Effector memory CD4-positive, alpha-beta T cell (primary cell): ENCODE measurements at places on chromosomes 3 and 15.

- no peak for DNase-seq
Observed at GRCh38 chr3:177816667-177817208, 619.5 kb upstream of the TBL1XR1 start.

GRCh38 chr15:72599855-72600464, 54.5 kb upstream of the GOLGA6B start:
- no peak for DNase-seq

- no peak for DNase-seq
Observed at GRCh38 chr3:106699122-106699521, 678.1 kb upstream of the CCDC54 start.

DNA sequence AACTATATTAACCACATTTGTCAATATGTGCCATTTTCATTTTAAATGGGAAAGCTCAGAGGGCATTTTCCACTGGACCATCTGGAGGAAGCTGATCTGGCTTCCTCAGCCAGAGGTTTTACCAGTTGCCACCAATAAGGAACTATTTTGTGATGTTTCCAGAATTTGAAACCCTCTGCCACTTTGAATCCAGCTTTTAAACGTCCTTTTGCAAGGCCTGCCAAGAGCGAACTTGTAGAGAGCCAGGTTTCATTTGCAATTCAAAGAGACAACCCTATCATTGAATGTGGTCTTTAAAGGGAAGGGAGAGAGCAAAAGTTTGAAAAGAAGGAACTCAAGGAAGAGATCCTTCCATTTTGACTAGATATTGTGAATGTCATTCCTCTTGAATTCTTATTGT, 123.3 kb upstream of the CHL1 start:
- no peak for DNase-seq

DNA sequence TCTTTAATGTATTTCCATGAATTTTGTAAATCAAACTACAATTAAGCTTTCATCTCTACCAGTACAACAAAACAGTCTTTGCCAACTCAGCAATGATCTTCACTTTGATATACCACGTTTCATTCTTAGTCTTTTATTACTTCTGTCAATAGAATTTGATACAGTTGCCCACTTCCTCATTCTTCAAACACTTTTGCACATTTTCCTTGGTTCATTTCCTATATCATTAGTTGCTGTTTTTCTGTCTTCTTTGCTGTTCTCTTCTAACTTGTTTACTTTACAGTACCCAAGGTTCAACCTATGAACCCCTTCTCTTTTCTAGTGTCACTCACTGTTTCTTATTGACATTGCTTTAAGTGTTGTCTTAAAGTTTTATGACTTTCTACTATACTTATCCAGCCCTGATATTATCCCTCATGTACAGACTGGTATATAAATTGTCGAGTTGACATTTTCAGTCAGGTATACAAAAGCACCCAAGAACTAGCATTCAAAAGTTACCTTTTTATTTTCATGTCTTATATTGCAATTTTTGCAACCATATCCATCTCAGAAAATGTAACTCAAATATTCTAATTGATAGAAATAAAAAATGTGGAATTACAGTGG, 903.1 kb downstream of the NSUN3 start:
- no peak for DNase-seq

- no peak for DNase-seq
Observed at GRCh38 chr3:157122832-157123427, 37.0 kb downstream of the CCNL1 start.

DNA sequence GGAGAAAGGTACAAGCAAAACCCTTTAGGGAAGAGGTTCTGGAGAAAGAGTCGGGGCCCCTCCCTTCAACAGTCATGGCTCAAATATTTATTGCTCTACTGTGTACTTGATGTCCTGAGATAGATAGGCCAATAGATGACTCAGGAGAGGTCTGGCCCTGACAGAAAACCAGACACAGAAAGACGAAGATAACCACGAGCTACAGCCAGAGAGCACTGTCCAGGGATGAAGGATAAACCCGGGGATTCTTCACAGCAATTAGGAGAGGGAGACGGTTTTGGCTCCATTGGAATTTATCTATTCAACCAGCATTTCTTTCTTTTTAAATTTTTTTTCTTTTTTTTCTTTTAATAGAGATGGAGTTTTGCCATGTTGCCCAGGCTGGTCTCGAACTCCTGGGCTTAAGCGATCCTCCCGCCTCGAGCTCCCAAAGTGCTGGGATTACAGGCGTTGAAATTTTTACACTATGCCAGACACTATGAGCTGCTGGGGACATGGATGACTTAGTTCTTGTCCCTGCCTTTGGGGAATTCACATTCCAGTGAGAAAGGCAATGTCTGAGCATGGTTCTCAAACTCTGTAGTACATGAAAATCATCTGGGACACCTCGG, 4.6 kb upstream of the CIDEC start:
- DNase-seq = no peak

DNA sequence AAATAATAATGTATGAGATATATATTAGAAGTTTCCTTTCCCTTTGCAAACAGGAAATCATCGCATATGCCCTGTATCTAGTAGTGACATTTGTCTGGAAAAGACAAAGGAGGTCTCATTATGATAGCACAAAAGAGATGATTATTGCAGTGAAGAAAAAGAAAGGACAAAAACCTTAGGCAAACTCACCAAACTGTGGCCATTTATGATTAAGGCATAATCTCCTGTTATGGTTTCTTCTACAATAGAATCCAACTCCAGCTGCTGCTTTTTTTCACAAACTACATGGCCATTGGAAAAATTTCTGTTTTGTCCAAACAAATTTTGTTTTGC, 218.2 kb downstream of the ATP8B4 start:
- DNase-seq = no peak

GRCh38 chr3:143600756-143601718, 247.2 kb downstream of the SLC9A9 start:
- no peak for DNase-seq

GRCh38 chr3:28212681-28213080, 28.7 kb upstream of the CMC1 start:
- no peak for DNase-seq

- DNase-seq = no peak
Observed at GRCh38 chr3:152019508-152019907, 146.1 kb downstream of the SUCNR1 start.

- DNase-seq = no peak
Observed at GRCh38 chr15:58506783-58507668, 75.2 kb downstream of the LIPC start.

GRCh38 chr3:61139686-61140085, 111.6 kb downstream of the FHIT start:
- no peak for DNase-seq

DNA sequence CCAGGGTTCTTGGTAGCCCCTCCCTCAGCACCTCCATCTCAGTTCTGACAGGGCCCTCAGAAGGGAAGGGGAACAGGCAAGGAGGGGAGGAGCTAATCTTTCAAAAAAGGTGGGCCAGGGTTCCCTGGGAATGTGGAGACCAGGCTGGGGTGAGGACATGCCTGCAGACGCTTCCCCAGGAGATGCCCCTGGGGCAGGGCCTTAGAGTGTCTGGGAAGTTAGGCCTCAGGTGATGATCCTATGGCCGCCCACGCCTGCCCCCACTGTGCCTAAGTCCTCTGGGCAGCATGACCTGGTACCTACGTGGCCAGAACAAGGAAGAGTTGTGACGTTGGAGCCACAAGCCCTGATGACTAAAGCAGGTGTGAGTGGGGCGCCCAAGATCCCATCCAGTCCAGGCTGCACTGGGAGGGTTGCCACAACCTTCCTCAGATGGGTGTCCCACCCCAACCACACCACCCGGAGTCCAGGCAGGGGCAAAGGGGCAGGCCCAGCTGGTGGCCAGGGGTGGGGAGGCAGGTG, 3.9 kb upstream of the SEMA3B start:
- DNase-seq = no peak

GRCh38 chr3:73364517-73364916, 260.2 kb downstream of the PDZRN3 start:
- DNase-seq = no peak

GRCh38 chr3:8456412-8456811, 45.2 kb upstream of the LMCD1 start:
- DNase-seq = no peak

DNA sequence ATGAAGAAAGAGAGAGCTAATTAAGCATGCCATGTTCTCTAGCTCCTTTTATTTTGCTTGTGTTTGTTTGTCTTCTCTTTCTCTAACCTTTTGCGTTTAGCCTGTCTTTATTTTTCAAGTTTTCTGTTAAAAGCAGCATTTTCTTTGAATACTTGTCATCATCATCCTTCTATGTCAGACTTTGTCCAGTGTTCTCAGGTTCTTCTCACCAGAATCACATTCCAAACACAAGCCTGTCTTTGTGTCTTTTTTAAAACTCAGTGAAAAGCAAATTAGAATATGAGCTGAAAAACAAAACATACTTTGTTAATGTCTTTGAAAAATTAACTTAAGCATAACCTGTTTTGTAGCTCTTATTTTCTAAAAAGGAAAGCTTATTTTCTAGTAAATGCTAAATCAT, 62.4 kb downstream of the LEKR1 start:
- no peak for DNase-seq

DNA sequence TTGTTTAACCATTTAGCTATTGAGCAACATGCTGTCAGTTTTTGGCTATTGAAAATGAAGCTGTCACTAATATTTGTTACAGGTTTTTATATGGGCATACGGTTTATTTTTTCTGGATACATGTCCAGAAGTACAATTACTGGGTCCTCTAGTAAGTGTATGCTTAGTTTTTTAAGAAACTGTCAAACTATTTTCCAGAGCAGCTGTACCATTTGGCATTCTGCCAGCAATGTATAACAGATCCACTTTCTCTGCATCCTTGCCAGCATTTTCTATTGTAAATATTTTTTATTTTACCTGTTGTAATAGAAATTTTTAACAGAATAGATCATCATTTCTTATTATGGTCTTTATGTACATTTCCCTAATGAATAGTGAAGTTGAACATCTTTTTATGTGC, 658.8 kb downstream of the EDEM1 start:
- DNase-seq = no peak

DNA sequence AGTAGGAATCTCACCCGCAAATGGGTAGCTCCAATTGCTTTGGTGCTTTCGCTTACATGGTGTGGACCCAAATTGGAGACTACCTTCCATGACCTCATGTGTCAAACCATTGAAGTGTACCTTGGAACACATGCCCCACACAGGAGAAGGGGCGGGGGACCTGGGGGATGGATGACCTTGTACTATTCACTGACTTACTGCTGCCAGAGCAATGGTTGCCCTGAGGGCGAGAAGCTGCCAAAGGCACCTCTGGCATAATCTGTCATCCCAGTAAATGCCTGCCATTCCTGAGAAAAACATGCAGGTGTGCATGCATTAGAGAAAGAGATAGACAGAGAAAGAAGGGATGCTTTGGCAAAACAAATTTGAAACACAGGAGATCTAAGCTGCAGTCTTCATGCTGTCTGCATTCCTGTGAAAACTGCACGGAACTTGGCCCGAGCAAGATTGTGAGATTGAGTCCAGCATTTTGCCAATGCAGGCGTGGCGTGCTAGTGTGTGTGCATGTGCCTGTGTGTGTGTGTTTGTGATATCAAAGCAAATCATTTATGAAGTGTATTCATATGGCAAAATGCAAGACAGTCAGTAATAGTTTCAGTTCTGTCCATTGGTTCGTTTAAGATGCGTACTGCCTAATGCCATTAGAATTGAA, 219.5 kb upstream of the MDFIC2 start:
- no peak for DNase-seq

DNA sequence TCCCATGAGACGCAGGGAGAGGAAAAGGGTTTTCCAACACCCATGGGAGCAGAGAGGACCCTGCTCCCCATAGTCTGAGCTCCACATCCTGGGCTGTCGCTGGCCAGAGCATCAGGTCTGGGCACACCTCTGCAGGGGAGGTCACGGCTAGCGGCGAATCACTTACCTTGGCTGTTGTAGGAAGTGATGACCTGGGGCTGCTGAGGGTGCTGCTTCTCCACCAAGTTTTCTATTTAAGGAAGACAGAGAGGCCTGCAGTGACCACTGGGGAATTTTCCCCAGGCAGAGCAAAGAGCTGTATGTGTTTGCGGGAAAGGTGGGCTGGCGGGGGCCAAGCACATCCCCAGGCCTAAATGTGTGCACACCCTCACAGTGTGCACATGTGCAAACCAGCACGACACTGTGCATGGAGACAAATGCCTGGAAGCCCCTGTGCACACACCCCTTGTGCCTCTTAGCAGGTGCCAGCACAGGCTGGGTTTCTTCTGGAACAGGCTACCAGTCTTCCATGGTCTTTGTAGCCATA, 7.6 kb downstream of the KY start:
- no peak for DNase-seq

- no peak for DNase-seq
Observed at GRCh38 chr3:9280451-9281219, 31.2 kb upstream of the SRGAP3 start.

GRCh38 chr3:41638381-41638780, 323.5 kb downstream of the ULK4 start:
- DNase-seq = no peak

DNA sequence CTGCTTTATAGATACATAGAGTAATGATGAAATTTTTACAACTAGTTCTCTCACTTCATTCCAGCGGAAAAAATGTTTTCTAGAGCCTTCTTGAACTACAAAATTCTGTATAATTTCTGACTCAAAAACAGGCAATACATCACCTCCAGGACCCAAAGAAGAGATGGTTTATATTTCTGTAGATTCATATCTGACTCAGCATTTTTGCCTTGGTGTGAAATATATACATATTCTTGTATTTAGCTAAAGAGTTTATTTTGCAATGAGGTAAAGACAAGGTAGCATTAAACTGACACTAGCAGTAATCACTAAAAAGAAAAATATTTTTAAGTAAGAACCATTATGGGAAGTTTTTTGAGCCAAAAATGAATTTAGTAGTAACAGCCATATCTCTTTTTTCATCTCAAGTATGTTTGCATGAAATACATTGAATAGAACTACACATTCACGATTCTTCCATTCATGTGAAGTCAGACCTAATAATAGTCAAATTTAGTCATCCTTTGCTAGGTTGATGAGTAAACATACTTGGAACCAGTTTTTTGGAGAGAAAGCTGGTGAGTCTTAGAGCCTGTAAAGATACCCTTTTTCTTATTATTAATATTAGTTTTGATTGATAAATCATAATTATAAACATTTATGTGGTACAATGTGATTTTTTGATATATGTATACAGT, 31.6 kb downstream of the COL8A1 start:
- DNase-seq = no peak

- DNase-seq = no peak
Observed at GRCh38 chr15:57355259-57355658, 21.0 kb upstream of the CGNL1 start.

- DNase-seq = no peak
Observed at GRCh38 chr3:24499991-24500390, 5.3 kb upstream of the THRB start.
